Left lobe of liver (tissue), 2 donors: ENCODE measurements at places on chromosomes 1 and 21.

GRCh38 chr1:104341944-104342343, 592.2 kb downstream of the AMY1C start:
- no peak for DNase-seq

GRCh38 chr1:47593013-47593568, 155.2 kb downstream of the FOXD2 start:
- no peak for DNase-seq

- peak; percentile 83 for DNase-seq
Measured at GRCh38 chr1:159936273-159936904, 9.0 kb downstream of the IGSF9 start.

DNA sequence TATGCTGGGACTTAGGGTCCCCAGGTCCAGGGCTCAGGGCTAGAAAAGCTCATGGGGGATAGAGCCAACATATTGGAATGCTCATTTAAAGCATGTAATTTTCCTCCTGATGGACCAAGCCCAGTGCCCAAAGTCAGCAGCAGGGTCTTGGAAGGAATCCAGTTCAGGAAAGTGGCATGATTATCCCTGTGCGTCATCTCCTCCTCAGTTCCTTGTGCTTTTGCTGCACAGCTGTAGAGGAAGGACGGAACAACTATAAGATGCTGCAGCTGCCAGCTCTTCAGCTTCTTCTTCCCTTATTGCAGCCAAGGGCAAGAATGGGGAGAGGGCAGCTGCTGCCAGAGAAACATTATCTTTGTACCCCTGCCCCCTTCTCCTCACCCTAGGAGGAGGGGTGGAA, 58.4 kb downstream of the OVGP1 start:
- DNase-seq, result no peak

- DNase-seq, result no peak
Measured at GRCh38 chr1:229046251-229046853, 224.6 kb upstream of the RAB4A start.

- no peak for DNase-seq
Measured at GRCh38 chr21:25490742-25491141, 116.5 kb downstream of the MRPL39 start.

DNA sequence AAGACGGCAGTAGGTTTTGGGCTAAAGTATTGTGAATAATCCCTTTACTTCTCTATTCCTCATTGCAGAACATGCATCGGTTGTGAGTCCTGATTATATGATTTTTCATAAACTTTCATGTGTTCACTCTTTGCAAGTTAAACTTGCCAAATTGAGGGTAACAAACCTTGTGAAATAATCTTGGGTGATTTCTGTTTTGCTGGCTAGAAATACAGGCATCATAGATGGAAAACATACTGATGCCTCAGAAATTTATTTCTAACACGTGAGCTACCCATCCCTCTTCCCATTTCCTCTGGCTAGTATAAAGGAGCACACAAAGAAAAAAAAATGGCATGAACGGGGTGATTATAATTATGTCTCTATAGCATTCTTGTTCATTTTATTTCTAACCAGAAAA, 39.6 kb downstream of the RGS5 start:
- no peak for DNase-seq

- no peak for DNase-seq
Measured at GRCh38 chr1:85846706-85847105, 138.5 kb upstream of the ZNHIT6 start.

- no peak for DNase-seq
Measured at GRCh38 chr1:208158640-208159554, 85.3 kb downstream of the PLXNA2 start.

GRCh38 chr1:214332946-214333798, 52.2 kb downstream of the SMYD2 start:
- no peak for DNase-seq

- DNase-seq, result no peak
Measured at GRCh38 chr1:216612291-216612690, 110.9 kb downstream of the ESRRG start.

- DNase-seq, result no peak
Measured at GRCh38 chr1:52127181-52128180, 14.4 kb upstream of the ZFYVE9 start.

DNA sequence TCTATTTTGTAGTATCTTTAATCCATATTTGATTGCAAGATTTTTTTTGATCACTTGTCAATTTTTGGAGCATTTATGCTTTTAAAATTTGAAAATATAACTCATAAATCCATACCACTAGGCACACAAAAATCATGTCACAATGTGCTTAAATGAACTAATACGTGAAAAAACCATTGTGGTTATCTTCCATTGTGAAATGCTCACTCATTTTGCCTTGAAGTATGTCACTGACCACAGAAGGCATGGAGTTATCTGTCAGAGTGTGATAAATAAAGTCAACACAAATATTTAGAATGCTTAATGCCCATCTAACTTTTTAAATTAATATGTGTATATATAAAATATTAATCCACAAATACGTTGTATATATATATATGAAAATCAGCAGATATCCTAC, 347.2 kb downstream of the PTPRC start:
- no peak for DNase-seq

GRCh38 chr1:193241132-193241827, 54.9 kb upstream of the B3GALT2 start:
- no peak for DNase-seq

- DNase-seq, result no peak
Measured at GRCh38 chr1:169261884-169262283, 105.7 kb downstream of the NME7 start.

DNA sequence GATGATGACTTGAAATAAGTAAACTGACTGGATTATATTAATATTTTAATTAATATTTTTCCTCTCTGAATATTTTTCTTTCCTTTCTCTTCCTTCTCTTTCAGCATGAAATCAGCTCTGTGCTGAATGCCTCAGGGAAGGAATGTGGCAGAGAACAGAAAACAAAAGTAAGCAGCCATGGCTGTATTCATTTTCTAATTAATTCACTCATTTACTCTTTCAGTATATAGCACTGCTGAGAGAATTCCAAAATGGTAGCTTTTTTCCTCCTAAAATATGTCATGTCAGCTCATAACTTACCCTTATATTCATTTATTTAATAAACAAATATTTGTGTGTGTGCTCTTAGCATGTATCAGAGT, 522.5 kb downstream of the PTPRC start:
- DNase-seq, result no peak

- no peak for DNase-seq
Measured at GRCh38 chr1:240199758-240200645, 108.3 kb downstream of the FMN2 start.

DNA sequence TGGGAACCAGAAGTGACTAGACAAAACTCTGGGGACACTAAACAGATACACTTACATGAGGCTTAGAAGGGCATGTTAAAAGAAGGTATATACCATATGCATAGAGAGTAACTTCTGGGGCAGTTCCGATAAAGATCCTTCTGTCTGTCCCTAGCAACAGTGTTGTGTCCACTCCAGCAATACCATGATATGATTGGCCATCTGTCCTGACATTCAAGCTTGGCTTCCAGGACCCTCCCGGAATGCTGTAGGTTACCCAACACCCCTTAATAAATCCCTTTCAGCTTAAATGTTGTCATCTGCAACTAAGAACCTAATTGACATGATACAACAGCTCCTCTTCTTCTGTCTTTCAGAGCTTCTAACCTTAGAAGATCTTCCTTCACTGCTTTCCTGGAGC, 307.7 kb downstream of the OMA1 start:
- no peak for DNase-seq

DNA sequence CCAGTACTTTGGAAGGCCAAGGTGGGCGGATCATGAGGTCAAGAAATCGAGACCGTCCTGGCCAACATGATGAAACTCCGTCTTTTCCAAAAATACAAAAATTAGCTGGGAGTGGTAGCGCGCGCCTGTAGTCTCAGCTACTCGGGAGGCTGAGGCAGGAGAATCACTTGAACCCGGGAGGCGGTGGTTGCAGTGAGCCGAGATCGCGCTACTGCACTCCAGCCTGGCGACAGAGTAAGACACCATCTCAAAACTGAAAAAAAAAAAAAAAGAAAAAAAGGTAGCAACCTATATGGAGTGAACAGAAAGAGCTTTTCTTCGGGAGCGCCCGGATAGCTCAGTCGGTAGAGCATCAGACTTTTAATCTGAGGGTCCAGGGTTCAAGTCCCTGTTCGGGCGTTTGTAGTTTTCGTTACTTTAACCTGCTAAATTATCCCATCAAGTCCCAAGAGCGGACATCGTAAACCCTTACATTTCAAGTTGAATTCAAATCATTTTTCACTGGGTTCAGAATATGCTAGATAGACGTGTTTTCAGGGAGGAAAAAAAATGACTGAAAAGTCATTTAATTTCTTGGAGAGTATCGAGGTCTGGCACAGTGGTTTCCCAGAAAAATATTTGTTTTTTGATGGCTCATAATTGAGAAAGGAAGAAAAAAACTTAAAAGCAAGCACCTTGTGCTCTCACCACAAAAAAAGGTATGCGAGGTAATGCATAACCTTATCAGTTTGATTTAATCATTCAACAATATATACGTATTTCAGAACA, 9.8 kb upstream of the MDM4 start:
- DNase-seq, result peak; percentile 76

- DNase-seq, result no peak
Measured at GRCh38 chr1:10575616-10576015, 100.9 kb downstream of the PEX14 start.

DNA sequence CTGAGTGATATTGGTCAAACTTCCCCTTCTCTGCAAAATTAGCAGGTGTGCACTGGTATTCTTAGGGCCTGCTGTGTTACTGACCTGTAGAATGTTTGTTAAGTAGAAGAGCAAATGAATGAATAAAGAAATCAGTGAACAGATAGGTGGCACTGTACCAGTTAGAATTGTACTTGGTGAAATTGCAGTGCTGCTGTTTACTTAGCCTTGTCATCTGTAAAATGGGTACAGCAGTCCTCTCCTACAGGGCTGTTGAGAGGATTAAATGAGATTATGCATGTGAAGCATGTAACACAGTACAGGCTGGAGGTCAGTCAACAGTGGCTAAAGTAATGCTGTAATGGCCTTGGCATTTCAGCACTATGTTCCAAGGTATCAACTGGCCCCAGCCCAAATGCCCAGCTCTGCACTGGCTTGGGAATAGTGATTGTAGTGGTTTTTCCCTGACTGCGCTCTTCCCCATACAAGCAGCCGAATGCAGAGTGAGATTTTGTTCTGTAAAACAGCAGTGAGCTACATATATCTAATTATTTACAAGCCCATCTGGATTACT, 10.5 kb downstream of the VANGL1 start:
- no peak for DNase-seq

- no peak for DNase-seq
Measured at GRCh38 chr1:230609208-230609607, 33.1 kb upstream of the COG2 start.

- no peak for DNase-seq
Measured at GRCh38 chr21:45929449-45929848, 52.1 kb upstream of the COL6A1 start.

DNA sequence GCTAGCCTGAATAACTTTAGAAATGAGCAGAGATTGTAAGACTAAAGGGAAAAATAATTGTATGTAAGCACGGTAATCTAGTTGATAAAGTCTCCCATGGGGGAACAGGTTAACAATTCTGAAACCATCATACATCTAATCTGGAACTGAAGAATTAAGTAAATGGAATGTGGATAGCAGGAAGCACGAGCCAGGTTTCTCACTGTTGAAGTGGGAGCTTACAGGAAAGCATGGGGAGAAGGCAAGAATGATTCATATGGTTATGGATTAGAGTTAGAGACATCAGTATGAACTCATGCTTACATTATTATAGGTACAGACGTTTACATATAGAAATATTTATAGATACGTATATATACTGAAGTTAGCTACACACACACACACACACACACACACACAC, 83.0 kb downstream of the LEPR start:
- DNase-seq, result no peak
